Left renal cortex interstitium (tissue), 4 donors: ENCODE measurements at places on chromosomes 4 and X.

- no peak for DNase-seq
Observed at GRCh38 chrX:29852767-29853166, 362.6 kb upstream of the MAGEB2 start.

- DNase-seq, result no peak
Observed at GRCh38 chr4:25779021-25779420, 83.8 kb downstream of the SEL1L3 start.

GRCh38 chr4:174757736-174758135, 71.3 kb downstream of the GLRA3 start:
- DNase-seq, result no peak

- DNase-seq, result peak; percentile 73
Observed at GRCh38 chr4:186723292-186724057, at the start of gene FAT1. TSS of gene FAT1 (minus strand) at chr4:186723856. CDS start at chr4:186709827, 14,029 bp downstream.

DNA sequence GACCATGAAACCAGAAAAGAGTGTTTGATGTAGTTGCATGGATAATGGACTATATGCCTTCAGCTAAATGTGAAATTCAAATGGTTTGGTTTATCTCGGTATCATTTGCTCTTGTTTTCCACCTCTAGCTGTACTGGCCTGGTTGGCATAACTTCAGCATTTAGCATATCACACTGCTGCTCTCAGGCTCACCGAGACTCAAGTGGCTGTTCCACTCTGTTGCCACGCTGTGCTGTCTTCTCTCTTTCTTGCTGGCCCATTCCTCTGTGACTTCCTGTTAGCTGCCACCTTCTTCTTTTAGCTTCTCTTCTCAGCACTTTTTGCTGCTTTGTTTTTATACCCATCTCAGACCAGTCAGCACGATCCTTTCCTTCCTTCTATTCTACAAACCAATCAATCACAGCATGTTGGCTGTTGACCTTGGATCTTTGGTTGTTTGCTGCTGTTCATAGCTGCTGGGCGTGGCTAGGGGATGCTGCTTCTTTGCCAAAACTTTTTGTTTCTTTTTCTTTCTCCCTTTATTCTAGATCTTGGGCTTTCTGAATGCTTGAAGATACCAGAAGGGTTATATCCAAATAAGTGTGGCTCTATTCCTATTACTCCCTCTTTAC, 24.0 kb downstream of the INTS6L start:
- no peak for DNase-seq

DNA sequence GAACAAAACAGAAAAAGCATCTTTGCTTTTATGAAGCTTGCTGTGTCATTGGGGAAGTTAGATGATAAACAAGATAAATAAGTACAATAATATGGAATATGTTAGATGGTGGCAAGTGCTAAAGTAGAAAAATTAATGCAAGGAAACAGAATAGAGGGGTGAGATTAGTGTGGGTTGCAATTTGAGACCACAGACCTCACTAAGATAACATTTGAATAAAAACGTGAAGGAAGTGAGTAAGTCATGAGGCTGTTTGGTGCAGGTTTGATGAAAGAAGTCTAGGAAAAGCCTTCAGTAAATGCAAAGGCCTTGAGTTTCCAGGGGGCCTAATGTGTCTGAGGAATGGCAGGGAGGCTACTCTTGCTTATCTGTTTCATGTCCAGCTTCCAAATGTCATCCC, 102.5 kb downstream of the CFAP299 start:
- DNase-seq, result no peak

GRCh38 chr4:105135785-105136184, 10.9 kb upstream of the TET2 start:
- DNase-seq, result no peak

GRCh38 chrX:574251-574650, 56.3 kb upstream of the SHOX start:
- no peak for DNase-seq

DNA sequence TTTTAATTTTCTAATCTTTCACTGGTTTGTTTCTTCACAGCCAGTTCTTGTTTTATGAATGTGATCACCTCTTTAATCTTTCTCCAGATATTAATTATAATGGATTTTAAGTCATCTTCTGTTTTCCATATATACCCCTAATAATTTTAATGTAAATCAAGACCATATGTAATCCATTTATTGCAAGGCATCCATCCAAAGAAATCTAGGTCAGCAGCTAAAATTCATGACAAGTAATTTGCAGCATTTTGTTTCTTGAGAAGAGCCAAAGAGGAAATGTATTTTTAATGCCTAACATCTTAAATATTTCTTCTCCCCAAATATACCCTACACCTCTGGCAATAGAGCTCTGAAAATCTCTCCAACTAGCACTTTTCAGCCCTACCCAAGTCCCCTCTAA, 81.1 kb downstream of the SUPT20HL2 start:
- DNase-seq, result no peak

GRCh38 chr4:107804956-107805355, 19.8 kb upstream of the SGMS2 start:
- no peak for DNase-seq

GRCh38 chrX:10051866-10052480, 84.8 kb downstream of the CLDN34 start:
- no peak for DNase-seq

GRCh38 chrX:19188566-19188965, 66.3 kb upstream of the ADGRG2 start:
- DNase-seq, result no peak

DNA sequence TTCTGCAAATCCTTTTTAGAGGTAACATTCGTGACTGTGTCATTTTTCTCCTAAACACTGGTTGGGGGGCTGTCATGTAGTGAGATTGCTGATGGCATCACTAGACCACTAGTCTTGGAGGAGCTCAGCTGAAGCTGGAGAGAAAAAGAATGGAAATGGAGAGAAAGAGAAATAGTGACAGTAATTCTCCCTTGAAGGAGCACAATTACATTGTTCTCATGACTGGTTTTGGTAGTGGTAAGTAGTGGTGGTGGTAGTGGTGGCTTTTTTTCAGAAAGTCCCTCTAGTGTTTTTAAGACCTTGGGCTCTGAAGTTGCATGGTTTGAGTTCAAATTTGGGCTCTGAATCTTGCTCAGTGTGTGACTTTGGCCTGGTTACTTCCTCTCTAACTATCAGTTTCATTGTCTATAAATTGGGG, 99.8 kb downstream of the LARP7 start:
- DNase-seq, result no peak

- DNase-seq, result no peak
Observed at GRCh38 chr4:105550641-105551040, 1.8 kb upstream of the ARHGEF38 start.

GRCh38 chrX:105265093-105265492, 44.6 kb upstream of the TEX13A start:
- no peak for DNase-seq

GRCh38 chrX:54695816-54696487, 102.1 kb downstream of the ITIH6 start:
- DNase-seq, result no peak

- no peak for DNase-seq
Observed at GRCh38 chr4:185213877-185214276, 4.5 kb downstream of the SNX25 start.

- no peak for DNase-seq
Observed at GRCh38 chr4:151865312-151865711, 104.5 kb upstream of the GATB start.

GRCh38 chr4:69321153-69321729, 41.0 kb downstream of the UGT2B28 start:
- DNase-seq, result no peak

- DNase-seq, result no peak
Observed at GRCh38 chr4:62448911-62449310, 1248.8 kb downstream of the ADGRL3 start.

GRCh38 chr4:23853986-23854660, 35.7 kb downstream of the PPARGC1A start:
- DNase-seq, result no peak

- DNase-seq, result no peak
Observed at GRCh38 chr4:117249333-117249732, 164.0 kb upstream of the TRAM1L1 start.

DNA sequence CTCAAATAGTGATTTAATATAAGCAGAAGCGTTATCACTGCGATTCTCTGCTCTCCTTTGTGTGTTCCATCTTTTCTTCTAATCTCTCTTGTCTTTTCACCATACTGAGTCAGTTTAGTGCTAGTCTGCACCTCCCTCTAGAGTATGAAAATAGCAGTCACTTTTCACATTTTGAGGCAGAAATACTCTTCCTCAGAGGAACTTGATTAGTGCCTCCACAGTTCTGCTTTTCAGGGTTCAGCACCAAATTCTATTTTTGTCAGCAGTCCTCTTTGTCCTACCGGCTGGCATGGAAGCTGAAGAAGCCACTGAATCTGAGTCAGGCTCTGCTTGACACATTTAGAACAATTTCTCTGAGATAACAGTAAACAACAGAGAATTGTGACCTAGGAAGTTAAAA, 49.7 kb upstream of the ANKRD17 start:
- no peak for DNase-seq

DNA sequence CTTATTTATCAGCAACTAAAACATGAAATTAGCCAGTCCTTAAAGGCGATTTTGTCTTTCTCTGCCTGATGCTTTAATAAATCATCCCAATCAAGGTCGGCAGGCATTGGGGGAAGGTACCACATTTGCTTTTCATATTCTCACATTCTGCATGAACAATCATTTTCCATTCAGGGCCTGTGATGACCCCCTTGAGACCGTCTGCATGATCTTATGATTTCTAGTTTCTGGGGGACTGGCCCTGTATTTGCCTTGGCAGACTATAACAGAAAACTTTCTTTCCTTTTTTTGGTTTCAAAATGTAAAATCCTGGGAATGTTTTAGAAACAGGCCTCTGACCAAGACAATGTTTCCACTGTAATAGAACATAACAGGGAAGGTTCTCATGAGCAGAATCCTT, 296.8 kb downstream of the IDS start:
- no peak for DNase-seq

DNA sequence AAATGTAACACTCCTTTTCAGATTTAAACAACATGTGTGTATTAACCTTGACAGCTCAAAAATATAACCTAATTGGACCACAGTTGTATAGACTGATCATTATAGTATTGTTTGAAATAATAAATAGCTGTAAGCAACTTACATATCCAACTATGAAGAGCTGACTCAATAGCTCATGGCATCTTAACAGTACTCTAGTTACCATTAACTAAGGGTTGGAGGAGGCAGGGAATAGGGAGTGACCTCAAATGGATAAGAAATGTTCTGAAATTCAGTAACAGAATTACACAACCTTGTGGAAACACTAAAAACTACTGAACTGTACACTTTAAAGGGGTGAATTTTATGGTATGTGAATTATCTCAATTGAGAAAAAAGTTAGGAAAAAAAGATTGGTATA, 136.5 kb upstream of the CPEB2 start:
- no peak for DNase-seq

GRCh38 chrX:53312946-53313727, 31.8 kb upstream of the IQSEC2 start:
- DNase-seq, result peak; percentile 34

- DNase-seq, result no peak
Observed at GRCh38 chr4:110104661-110105060, 93.8 kb downstream of the ELOVL6 start.

- no peak for DNase-seq
Observed at GRCh38 chr4:25667931-25668557, 12.4 kb downstream of the SLC34A2 start.

- DNase-seq, result no peak
Observed at GRCh38 chr4:26724534-26724933, 136.1 kb upstream of the STIM2 start.

DNA sequence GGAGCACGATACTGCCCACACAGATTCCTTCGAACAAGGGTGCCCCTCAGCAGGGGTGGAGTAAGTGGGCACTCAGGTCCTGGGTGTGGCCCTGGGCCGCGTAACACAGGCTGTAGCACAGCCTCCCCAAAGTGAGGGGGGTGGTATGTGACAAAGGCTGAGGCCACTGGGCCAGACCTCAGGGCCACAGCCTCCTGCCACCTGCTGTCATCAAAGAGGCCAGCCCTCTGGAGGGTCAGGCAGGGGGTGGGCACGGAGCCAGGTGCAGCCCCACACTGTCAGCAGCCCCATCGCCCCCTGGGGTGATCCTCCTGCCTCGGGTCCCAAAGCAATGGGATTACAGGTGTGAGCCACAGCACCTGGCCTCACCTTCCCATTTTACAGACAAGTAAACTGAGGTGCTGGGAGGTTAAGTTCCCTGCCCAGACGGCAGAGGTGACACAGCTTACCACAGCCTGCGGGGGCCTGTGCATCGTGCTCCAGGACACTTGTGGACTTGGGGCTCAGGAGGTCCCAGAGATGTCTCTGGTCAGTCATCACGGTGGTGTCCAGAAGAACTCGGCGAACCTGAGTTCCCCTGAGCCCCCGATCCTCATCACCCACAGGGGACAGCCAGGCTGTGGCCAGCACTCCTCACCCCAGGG, 27.5 kb upstream of the MXD4 start:
- DNase-seq, result no peak

DNA sequence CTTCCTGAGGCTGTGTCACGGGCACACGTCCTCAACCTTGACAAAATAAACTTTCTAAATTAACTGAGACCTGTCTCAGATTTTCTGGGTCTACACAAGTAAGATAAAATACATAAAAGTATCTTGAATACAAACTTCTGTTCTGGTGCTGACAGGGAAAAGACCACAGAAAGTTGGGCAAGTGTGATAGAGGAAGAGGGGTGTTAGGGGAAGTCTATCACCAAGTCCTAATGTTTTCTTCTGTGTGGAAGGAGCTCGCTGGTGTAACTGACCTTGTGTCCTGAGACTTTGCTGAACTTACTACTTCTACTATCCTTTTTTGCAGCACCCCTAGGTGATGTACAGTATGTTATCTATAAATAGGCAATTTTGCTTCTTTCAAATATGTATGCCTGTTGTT, 97.0 kb upstream of the STIM2 start:
- DNase-seq, result no peak

GRCh38 chrX:79268788-79269187, 98.3 kb downstream of the ITM2A start:
- no peak for DNase-seq

- DNase-seq, result no peak
Observed at GRCh38 chr4:184506527-184507121, 32.3 kb upstream of the IRF2 start.

- no peak for DNase-seq
Observed at GRCh38 chr4:184568770-184569169, 80.5 kb downstream of the CASP3 start.
